ENCODE measurements at places on chromosomes 7 and 10.
A peak's percentile ranks its signal among the peaks of the same experiment; 100 is the strongest.

GRCh38 chr7:158603773-158604755, 16.4 kb upstream of the PTPRN2 start:
- no peak for DNase-seq

GRCh38 chr7:115009736-115010440, 88.0 kb downstream of the MDFIC start:
- DNase-seq = no peak

GRCh38 chr7:157266272-157266671, 70.5 kb upstream of the DNAJB6 start:
- DNase-seq = no peak

DNA sequence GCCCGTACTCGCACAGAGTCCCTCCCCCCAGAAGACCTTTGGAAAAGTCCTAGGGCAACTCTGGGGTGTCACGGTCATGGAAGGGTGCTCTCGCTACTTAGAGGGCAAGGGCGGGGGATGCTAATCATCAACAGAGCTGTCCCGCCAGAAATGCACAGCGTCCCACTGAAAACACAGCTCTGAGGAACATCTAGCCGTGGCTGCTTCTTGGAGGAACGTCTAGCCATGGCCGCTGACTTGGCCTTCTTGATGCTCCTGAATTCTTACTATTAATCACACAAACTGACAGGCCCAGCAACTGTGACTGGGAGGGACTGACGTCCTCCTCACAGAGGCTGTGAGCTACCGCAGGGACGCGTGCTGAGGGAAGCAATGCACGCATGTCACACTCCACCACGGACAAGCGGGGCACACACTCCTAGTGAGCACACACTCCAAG, 1.7 kb downstream of the TUBGCP2 start:
- no peak for DNase-seq

DNA sequence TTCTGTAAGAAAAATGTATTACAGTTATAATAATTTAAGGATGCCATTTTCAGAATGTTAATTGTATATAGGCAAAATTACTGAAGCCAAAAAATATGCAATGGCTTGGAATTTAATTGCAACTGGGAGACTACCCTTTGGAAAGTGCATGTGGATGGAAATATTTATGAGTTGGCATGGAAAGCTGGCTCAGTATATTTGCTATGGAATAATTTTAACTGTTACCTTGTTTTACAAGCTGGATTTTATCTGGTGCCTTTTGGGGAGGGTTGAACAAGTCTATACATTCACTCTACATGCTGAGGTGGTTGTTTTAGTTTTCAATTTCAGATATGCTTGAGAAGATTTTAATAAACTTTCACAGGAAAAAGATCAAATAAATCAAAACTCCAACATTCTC, 80.9 kb upstream of the ABCB5 start:
- DNase-seq = no peak

DNA sequence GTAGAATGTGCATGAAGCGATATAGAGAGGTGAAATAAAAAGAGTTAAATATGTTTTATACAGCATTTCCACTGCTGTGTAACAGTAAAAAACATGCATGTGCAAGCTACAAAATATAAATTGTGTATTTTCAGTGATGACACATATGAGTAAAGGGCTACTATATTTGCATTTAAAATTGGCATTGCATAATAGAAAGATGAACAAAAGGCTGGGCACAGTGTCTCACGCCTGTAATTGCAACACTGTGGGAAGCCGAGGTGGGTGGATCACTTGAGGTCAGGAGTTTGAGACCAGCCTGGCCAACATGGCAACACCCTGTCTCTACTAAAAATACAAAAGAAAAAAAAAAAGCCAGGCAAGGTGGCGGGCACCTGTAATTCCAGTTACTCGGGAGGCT, 79.8 kb upstream of the CCDC71L start:
- no peak for DNase-seq

GRCh38 chr10:51685768-51686167, 13.6 kb downstream of the CSTF2T start:
- DNase-seq = no peak

DNA sequence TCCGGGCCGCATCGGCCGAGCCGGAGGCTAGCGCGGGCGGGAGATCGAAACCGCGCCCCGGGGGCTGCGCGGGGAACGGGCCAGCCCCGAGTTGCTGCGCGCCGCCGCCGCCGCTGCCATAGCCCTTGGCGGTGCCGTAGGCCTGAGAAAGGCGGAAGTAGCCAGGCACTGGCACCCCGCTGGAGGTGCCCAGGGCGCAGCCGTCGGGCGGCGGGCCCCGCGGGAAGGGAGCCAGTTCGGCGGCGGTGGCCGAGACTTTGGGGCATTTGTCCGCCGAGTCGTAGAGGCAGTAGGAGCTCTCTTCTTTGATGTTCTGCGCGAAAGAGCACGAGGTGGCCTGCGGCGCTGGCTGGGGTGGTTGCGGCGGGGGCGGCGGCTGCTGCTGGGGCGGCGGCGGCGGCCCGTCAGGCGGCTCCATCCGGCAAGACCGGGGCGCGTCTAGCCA, 587 bp downstream of the HOXA10 start:
- DNase-seq = no peak

DNA sequence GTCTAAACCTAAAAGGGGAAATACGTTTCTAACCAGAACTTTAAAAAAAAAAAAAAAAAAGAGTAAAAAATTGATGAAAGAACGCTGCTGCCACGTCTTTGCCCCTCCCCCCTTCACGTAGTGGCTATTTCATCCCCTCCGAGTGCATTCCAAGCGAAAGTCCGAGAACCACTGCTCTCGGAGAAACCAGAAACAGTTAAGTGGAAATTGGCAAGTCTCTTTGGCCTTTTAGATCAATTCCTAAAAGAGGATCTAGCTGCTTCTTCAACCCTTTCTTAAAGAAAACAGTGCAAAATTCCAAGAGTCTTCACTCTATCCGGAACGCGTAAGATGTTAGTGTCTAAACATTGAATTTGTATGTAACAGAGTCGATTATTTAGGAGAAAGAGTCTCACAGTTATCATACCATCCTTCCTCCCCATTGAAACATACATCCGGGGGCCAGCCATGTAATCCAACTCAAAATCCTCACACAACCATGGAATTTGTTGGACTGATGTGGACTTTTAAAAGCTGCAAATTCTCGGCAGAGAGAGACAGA, 1.1 kb downstream of the P4HA1 start:
- peak; percentile 25 for DNase-seq

GRCh38 chr10:67262675-67263074, 336.8 kb downstream of the LRRTM3 start:
- no peak for DNase-seq

GRCh38 chr10:25059990-25060389, 43.6 kb downstream of the THNSL1 start:
- no peak for DNase-seq

DNA sequence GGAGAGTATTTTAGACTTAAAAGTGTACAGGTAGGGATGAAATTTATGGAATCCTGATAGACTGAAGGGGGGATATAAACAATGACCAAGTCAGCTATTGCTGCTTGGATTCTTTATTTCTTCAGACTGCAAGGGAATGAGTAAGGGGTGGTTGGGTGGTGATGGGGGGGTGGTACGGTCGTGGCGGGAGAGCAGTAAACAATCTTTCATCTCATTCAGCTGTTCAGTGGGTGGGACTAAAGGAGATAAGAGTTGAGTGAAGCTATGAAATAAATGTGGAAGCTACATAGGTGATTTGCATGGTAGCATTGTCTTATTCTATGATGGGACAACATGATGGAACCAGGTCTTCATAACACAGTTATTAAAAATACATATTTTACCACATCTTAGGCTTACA, 1.8 kb downstream of the SEPTIN7 start:
- DNase-seq = peak; percentile 5

- no peak for DNase-seq
Observed at GRCh38 chr10:93854975-93855374, 38.8 kb upstream of the SLC35G1 start.

DNA sequence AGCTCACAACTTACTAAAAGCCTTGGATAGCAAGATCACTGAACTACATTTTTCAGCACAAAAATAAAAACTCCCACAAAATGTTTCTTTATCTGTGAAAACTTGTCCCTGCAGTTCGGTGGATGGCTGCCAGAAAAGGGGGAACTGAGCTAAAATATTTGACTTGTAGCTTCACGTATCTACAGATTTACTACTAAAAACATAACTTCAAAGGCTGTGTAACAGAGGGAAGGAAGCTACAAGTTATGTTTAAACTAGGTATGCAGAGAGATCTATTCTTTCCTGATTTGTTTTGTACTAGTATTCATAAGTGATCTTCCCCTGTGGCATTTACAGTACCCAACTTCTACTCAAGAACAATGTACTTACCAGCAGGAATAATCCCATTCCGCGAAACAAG, 25.1 kb downstream of the SGCE start:
- no peak for DNase-seq

GRCh38 chr7:5452470-5452899, 28.9 kb upstream of the TNRC18 start:
- no peak for DNase-seq

- no peak for DNase-seq
Observed at GRCh38 chr10:6504296-6504695, 75.8 kb downstream of the PRKCQ start.

DNA sequence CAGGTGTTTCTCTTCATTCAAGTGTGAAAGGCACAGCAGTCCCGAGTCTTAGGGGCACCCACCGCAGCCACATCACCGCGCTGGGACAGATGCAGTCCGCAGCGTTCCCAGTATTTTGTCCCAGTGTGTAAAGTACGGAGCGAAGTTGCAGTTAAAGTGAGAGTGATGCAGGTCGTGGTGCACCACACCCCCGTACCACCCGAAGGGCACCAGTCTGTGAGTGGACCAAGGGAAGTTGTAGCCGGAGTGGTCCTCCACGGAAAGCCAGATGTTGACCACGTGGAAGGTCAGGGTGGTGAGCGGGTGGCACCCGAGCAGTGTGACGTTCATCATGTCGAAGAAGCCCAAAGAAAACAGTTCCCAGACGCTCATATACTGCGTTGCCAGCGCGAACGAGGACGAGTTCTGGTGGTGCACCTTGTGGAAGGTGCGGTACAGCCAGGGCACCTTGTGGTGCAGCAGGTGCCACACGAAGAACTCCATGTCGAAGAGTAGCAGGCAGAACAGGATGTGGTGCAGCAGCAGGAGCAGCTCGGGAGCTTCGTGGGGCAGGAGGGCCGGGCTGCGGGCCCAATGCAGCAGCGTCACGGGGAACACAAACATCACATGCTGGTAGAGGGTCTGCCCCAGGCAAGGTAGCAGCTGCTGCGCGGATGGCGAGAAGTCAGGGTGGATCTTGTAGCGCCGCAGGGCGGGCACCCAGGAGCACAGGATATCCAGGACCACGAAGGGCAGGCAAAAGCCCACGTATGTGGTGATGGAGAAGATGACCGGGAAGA, 526 bp downstream of the CH25H start:
- peak; percentile 38 for DNase-seq

DNA sequence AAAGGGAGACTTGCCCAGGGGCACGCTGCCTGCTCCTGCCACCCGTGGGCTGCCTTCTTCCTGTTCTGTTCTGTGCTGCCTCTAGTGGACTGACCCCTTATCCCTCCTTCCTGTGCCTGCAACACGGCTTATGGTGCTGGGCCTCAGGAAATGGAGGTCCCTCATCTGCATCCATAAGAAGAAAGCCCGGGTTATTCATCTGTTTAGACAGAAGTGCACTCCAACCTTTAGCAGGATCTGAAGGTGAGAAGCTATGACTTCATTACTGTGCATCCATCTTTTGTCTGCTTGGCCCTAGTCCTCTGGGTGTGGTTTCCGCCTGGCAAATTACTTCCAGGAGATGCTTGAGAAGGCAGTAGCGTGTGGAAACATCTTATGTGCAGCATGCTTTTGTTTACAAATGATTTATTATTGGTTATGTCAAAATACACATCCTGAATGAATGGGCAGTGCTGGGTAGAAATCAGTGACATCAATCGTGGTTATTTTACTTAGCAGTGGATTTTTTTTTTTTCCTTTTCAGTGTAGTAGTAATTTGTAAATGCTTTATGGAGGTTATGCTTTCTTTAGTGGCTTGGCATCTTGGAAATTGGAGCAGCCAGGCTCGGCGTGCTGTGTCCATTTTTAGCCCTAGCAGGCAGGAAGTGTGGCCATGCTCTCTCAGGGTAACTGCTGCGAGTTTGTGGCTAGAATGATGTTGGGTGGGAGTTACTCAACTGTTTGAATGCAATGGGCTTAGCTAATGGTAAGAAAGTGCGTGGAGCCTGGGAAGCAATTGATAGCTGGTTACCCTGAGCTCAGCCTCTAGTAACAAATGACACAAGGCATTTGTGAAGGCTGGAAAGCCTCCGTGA, 12.7 kb downstream of the PTPRE start:
- DNase-seq = no peak

GRCh38 chr7:90488220-90488619, 18.8 kb downstream of the PTTG1IP2 start:
- no peak for DNase-seq

Measured in T-helper 22 cell (primary cell).